Stromal cell of bone marrow (primary cell): ENCODE measurements at places on chromosomes 1 and 21.

DNA sequence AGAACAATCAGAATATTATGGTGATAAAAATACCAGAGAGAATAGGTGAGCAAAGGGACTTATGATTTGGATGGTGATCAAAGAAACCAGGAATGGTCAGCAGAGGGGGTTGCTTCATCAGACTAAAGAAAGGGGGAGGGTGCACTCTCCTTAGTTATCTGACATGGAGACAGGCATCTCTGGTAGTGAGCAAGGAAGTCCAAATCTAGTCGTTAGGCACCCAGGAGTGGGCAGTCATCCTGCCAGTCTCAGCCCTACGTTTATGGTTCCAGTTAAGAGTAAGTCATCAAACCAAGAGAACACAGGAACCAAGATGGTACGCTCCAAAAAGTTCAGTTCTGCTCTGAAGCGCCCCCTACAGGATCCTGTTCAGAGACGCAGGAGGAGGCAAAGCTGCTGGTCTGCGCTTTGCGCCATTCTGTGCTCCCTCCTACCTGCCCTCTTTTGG is 28.6 kb downstream of the EBNA1BP2 start:
- DNase-seq = no peak

DNA sequence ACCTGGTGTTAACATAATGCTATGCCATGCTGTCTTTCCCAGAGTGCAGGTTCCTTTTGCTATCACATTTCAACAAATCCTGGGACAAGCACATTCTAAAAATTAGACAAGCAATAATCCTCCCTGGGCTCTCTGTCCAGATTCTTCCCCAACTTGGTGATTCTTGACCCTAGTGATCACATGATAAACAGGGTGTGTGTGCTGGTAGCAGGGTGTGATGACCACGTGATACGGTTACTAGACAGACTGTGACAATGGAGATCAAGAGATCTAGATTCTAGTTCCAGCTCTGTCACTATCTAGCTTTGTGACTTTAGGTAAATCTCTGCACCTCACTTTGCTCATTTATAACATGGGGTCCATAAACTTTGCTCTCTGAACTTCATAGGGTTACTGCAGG is 61.9 kb upstream of the HSD17B7 start:
- no peak for DNase-seq

- DNase-seq = no peak
These were observed 115.6 kb downstream of the TNFSF18 start for GRCh38 chr1:172935062-172935592.

- DNase-seq = no peak
These were observed 72.4 kb downstream of the NTNG1 start for GRCh38 chr1:107213225-107213624.

DNA sequence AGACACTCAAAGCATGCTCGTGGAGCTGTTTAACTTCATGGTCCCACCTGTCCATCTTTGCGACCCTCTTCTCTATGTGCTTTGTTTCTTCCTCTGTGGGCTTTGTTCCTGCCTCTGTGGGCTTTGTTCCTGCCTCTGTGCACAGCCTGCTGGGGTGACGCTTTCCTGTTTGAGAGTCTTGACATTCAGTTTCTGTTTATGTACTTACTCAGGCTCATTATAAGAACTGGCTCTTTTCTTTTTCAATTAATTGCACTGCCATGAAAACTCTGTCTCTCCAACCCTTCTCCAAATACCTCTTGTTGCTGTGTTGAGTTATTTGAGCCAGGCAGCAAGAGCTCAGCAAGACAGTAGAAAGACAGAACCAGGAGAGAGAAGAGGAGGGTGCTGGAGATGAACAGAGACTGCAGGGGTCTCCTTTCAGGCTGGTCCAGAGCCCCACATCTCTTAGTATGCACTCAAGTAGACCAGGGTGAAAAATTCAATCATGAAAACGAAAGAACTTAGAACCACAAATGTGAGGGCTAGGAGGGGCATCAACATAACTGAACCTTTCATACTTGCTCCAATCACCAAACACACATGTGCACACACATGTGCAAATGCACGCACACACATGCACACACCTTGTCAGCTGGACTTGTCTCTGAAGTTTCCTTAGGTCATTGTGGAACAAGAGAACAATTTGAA is 88.3 kb upstream of the SGIP1 start:
- DNase-seq = no peak
